ENCODE measurements at places on chromosomes 4 and X.

DNA sequence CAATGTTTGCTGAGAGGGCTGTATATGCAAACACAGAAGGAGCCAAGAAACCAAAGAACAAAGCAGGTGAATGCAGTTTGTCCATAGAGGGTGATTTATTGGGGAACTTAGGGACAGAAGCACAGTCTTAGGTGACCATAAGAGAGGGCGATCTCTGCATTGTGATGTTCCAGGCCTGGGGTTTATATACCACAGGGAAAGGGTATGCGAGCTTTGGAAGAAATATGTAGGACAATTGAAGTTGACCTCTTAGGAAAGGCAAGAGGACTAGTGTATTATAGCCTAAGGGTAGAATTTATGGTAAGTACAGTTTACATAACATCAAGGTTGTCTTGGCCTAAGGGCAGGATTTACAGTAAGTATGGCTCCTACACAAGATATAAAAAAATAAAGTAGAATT lies 27.8 kb downstream of the FAM184B start:
- DNase-seq: no peak

GRCh38 chrX:46791927-46792809 lies 33.2 kb upstream of the SLC9A7 start:
- peak; percentile 84 for DNase-seq

DNA sequence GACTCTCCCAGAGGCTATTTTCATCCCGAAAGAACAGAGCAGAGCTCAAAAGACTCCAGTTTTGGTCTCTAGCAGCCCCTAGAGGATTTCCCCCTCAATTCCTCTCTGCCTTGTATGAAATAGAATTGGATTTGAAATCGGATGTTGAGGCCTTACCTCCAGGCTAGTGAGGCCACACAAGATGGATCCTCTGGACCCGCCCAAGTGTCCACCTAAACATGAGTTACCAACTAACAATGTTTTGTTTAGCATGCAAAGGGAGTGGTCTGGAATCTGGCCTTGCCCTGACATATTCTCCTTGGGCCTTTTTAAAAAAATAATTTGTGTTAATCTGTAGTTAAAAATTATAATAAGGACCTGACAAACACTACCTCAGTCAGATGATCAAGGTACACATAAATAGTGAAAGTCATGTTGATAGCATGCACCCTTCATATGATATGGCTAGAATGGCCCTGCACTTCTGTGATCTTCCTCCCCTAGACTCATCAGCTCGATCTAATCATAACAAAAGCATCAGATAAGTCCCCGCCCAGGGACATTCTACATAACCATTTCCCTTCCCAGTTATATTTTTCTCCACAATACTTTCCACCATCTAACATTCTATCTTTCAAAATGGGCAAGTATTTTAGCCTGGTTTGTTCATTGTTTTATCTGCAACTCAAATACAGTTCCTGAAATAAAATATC lies 6.5 kb downstream of the TLR8 start:
- no peak for DNase-seq

DNA sequence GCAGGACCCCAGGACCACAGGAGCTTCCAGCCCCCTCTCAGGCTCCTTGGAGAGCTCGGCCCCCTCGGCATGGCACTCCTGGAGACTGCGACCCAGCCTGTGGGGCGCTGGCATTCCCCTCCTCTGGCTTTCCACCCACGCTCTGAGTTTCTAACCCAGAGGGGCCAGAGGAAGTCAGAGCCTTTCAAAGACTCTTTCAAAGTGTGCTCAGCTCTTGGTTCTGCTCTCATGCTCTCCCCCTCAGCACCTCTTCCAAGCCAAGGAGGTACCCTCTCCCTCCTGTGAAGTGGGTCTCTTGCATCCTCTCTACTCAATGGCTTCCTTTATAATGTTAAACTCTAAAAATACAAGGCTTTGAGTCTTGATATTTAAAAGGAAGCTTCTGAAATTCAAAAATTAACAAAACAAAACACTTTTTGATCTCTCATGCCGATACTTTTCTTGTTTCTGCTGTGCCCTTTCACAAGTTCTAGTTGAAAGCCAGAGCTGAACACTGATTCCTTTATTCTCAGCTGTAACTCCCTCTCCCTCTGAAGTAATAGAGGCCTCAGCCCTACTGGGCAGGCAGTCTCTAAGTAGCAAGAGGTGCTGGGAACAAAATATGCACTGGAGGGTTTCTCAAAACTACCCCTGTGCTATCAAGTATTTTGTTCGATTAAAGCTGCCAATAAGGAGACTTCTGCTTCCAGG lies 82.8 kb downstream of the NAT8L start:
- no peak for DNase-seq

DNA sequence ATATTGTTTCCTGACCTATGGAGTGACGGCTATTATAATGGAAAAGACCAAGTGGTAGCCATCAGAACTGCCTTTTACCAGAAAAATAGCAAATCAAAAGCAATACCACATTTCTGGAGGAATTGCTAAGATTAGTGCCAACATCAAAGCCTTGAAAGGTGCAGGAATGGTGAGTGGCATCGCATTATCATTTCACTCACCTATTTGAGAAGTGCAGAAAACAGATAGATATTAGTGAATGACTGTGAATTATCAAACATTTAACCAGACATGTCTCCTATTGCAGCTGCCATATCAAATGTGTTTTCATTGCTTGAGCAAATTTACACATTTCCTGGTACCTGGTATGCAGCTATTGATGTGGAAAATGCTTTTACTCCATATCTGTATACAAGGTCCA lies 1638.1 kb upstream of the PABPC4L start:
- DNase-seq: no peak

- DNase-seq: no peak
Measured at GRCh38 chrX:118360429-118361125, 14.7 kb downstream of the WDR44 start.

GRCh38 chrX:39859991-39860861 lies 237.5 kb downstream of the BCOR start:
- DNase-seq: peak; percentile 94

GRCh38 chr4:120070196-120070595 lies 3.5 kb upstream of the MAD2L1 start:
- DNase-seq: no peak

DNA sequence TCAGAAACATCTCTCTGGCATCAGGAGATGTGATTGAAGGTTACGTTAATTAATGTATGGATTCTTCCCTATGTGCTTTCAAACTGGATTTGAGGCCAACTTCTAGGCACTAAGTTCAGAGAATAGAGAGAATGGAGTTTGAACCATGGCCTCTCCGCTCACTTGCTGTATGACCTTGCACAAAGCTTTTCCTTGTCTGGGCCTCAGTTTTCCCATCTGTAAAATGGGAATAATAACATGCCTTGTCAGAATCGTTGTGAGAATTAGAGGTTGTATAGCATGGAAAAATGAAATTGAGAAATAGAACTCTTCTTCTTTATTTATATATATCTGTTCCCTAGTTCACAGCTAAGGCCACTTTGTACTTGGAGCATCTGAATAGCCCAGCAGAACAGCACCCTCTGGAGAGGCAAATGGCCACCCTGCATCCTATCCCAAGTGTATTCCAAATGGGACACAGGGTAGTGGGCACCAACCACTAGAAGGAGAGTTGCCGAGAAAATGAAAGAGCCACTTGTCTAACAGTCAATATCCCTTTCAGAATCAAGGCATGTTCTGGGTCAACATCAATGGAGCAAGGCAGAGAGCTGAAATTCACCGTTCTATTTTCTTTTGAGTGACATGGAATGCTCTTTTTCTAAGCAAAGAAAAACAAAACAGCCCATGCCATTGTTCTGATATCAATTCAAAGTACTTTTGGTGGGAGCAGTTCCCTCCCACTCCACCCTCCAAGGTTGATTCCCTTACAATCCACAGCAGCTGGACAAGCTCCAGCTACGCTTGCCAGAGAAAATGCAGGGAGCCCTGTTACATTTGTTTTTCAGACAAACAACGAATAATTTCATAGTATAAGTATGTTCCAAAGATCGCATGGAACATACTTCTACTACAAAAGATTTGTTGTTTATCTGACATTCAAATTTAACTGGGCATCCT lies 23.3 kb upstream of the MTM1 start:
- no peak for DNase-seq

- DNase-seq: no peak
Measured at GRCh38 chr4:70945046-70945445, 42.9 kb downstream of the MOB1B start.

DNA sequence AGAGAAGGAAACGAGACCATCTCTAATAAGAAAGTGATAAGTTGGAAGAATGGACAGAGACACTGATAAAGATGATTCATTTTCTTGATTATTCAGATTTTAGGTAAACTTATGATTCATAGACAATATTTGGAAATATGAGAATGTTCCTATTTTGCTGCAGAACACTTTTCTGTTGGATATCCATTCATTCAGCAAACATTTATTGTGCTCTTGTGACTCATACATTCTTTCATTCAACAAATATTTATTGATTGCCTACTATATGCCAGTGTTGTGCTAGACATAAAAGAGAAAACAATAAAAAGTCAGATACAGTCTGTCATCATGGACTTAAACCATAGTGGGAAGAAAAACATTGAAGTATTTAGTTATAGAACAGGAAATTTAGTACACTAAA lies 1232.0 kb downstream of the STIM2 start:
- no peak for DNase-seq

DNA sequence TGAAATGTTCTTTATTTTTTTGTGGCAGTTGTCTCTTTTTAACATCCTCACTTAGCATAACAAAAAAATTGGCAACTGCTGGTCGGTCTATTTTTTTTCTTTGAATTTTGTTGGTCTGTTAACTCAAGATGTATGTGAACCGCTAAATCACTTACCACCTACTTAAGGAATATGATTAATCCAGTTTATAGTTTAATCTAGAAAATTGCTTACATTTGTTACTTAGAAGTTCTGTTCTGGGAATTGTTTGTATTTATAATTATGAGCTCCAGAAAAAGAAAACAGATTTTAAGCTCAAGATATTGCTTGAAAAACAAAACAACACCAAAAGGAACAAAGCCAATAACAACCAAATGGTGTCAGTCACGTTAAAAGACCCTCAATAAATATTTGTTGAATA lies 66.1 kb upstream of the KLHL13 start:
- no peak for DNase-seq

DNA sequence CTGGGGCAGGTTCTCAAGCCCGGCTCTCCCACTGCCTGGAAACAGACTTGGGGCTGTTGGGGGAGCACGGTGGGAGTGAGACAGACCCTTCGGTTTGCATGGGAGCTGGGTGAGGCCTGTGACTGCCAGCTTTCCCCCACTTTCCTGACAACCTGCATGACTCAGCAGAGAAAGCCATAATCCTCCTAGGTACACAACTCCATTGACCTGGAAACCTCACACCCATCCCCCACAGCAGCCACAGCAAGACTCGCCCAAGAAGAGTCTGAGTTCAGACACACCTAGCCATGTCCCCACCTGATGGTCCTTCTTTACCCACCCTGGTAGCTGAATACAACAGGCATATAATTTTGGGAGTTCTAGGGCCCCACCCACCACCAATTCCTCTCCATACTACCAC lies 57.6 kb upstream of the UBQLN2 start:
- no peak for DNase-seq

Data from islet precursor cell (in vitro differentiated cells).